ENCODE measurements at places on chromosomes 4 and X. TPM values are rescaled to one million over a fixed set of nuclear protein-coding genes. Genes with fewer than 3 reads are reported as not detected.
A peak's percentile ranks its signal among the peaks of the same experiment; 100 is the strongest.

The FAT1 gene
- total RNA-seq, result 130 TPM

The ITGB1BP2 gene
- total RNA-seq, result 7.1 TPM

The SHROOM2 gene
- 10.3 TPM for total RNA-seq

DNA sequence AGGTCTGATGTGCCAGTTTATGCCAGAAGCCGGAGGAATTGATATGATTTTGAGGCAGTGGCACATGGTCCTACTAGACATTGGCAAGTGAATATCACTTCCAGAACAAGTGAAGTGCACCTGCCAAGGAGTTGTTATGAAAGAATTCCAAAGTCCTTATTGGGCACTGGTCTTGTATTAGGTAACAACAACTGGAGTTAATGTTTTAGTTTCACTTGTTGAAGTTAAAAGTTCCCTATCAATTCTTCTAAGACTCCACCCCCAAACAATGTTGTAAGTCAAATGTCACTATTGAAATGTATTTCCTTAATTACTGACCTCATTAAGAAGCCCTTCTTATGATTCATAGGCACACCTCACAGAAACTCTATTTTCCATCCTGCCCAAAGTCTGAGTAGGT lies 3.1 kb downstream of the TET2 start:
- H3K27ac ChIP-seq, result no peak overlapping the region
- H3K4me3 ChIP-seq, result peak overlapping the region; percentile 71
- H3K27me3 ChIP-seq, result peaks cover 18% of the 10 kb centered on the region
- H3K4me1 ChIP-seq, result peaks cover 32% of the 10 kb centered on the region
- no peaks in the 10 kb centered on the region for H3K36me3 ChIP-seq

DNA sequence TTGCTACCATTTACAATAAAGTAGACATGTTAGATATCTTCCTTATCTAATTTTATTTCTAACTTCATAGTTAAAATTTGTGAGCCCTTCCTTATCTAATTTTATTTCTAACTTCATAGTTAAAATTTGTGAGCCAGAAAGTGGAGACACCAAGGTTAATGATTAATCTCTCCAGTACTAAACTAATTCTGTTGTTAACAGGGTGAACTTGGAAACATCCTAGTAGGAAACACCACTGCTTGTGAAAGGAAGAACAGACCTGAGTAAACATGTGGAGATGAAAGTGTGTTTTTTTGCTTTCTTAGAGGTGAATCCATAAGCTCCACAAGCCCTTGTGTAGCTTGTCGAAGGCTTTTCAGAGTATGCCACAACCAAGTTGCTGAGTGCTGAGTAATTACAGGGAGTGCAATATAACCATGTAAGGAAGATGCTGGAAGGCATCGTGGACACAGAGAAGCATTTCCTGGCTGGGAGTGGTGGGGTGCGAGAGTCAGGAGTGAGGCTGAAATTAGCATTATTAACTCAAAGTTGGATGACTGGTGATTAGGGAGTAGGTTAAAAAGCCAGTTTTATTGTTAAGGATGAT lies 118.6 kb upstream of the NEIL3 start:
- no peak overlapping the region for H3K4me3 ChIP-seq
- H3K4me1 ChIP-seq, result peaks cover 6% of the 10 kb centered on the region
- H3K36me3 ChIP-seq, result no peaks in the 10 kb centered on the region
- no peak overlapping the region for H3K27ac ChIP-seq

- no peaks in the 10 kb centered on the region for H3K36me3 ChIP-seq
- no peak overlapping the region for H3K27ac ChIP-seq
- H3K4me1 ChIP-seq, result no peaks in the 10 kb centered on the region
- H3K27me3 ChIP-seq, result no peaks in the 10 kb centered on the region
- H3K4me3 ChIP-seq, result no peak overlapping the region
- no peak for DNase-seq
Observed at GRCh38 chrX:133580625-133581024, 165.3 kb upstream of the GPC4 start.

- no peak for DNase-seq
- no peaks in the 10 kb centered on the region for H3K27me3 ChIP-seq
- no peaks in the 10 kb centered on the region for H3K4me1 ChIP-seq
- H3K4me3 ChIP-seq, result no peak overlapping the region
- no peaks in the 10 kb centered on the region for H3K36me3 ChIP-seq
- no peak overlapping the region for H3K27ac ChIP-seq
Observed at GRCh38 chr4:118975449-118976192, 87.0 kb downstream of the SYNPO2 start.

- H3K4me3 ChIP-seq, result no peak overlapping the region
- H3K36me3 ChIP-seq, result peaks cover 2% of the 10 kb centered on the region
- no peaks in the 10 kb centered on the region for H3K4me1 ChIP-seq
Observed at GRCh38 chr4:85557016-85557901, 82.3 kb downstream of the ARHGAP24 start.

Measured in neural crest cell (in vitro differentiated cells).